NCI-H1092 treated with DMSO at 0.1 percent for 48 hours (cell line): ENCODE measurements at places on chromosomes 1 and 21.
A peak's percentile ranks its signal among the peaks of the same experiment; 100 is the strongest.

GRCh38 chr1:43302201-43302600 lies 1.4 kb downstream of the TIE1 start:
- DNase-seq, result no peak

DNA sequence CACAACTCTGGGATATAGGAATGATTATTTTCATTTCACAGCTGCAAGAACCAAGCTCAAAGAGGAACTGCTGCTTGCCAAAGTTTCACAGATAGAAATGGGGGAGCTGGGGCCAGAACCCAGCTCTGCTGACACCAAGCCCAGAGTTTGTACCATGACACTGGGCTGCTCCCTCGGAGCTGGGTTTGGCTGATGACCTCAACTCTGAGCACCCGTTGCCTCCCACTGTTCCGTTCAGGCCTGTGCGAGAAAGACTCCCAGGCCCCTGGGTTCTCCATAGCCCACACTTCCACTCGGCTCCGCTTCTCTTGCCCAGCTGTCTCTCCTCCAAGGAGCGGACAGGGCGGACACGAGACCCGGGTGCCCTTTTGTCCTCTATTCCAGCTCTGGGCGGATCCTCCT lies 55.2 kb downstream of the NGF start:
- no peak for DNase-seq

DNA sequence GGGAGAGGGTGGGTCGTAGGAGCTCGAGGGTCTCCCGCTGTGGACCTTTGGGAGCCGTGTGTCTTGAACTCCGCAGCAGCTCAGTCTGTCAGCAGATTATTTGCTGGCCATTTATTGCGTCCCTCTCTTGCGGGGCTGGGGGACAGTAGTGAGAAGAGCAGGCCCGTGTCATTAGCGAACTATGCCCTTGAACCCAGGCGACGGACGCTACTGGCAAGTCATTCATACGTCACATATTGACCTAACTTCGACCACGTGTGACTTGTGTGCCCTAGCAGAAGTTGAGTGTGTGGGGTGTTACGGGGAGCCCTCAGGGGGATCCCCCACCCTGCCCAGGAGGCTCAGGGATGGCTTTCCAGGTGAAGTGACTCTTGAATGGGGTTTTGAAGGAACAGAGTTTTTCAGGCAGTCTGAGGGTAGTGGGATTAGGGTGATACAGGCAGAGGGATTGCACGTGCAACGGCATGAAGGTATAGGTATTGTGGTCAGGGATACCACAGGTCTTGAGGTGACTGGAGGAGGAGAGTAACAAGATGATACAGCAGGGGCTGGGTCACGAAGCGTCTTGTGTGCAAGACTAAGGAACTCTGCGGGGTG lies 13.0 kb downstream of the RCC1 start:
- peak; percentile 51 for DNase-seq

DNA sequence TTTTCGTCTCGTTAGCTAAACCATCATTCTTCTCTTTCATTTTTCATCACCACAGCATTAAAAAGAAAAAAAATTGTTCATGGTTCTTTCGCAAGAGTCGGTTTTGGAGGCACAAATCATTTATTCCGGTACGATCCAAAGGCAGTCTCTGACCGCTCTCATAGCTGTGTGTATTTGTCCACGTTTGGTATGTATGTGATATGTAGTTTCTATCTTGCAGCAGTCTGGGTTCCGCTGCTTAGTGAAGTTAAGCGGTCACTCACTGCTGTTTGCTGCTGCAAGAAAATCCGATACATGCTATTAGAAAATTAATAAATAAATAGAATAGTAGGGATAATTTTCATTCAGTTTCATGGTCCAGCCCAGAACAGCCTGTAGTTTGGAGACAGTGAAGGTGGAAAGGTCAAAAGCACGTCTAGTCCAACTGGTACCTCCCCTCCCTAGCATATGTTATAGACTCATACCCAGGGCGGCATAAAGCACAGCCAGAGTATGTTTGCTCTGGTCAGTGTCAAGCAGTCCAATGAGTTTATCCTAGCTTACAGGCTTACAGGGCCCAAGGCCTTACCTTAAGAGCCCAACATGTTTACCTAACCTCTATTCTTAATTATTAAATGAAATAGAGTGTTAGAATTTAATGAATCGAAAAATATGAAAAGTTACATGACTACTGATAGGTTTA lies 2.5 kb downstream of the FMN2 start:
- peak; percentile 20 for DNase-seq

DNA sequence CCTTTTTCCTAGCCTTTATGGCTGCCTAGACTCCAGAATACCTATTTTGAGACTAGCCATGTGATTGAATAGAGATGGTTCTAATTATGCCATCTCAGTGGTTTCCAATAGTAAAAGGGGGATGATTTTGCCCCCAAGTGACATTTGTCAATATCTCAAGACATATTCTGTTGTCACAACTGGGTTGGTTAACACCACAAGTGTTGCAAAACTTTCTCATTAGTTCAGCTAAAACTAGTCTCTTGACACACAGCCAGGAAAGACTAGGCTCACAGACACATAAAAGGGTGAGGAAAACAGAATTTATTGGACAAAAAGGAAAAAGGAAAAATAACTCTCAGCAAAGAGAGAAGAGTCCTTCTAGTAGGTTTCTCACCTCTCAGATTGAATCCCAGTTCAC lies 39.9 kb upstream of the GBP5 start:
- no peak for DNase-seq

DNA sequence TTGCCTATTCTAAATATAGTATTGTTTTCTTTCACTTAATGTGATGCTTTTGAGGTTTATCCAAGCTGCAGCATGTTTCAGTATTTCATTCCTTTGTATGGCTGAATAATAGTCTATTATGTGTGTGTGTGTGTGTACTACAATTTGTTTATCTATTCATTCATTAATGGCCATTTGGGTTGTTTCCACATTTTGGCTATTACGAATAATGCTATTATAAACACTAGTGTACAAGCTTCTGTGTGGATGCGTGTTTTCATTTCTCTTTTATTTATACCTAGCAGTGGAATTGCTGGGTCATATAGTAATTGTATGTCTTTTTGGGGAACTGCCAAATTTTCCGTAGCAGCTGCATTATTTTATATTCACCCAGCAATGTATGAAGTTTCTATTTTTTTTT lies 15.0 kb upstream of the THEM5 start:
- DNase-seq, result no peak

GRCh38 chr1:119878171-119878570 lies 18.1 kb downstream of the ADAM30 start:
- DNase-seq, result peak; percentile 69

GRCh38 chr1:246733704-246734103 lies 9.5 kb downstream of the SCCPDH start:
- no peak for DNase-seq

GRCh38 chr1:35268282-35269200 lies at the start of gene ZMYM4:
ZMYM4 (plus strand) TSS chr1:35268709; CDS start chr1:35269047, 338 bp downstream.
- peak; percentile 97 for DNase-seq

- DNase-seq, result no peak
Observed at GRCh38 chr1:212621949-212622305, 13.4 kb downstream of the ATF3 start.

DNA sequence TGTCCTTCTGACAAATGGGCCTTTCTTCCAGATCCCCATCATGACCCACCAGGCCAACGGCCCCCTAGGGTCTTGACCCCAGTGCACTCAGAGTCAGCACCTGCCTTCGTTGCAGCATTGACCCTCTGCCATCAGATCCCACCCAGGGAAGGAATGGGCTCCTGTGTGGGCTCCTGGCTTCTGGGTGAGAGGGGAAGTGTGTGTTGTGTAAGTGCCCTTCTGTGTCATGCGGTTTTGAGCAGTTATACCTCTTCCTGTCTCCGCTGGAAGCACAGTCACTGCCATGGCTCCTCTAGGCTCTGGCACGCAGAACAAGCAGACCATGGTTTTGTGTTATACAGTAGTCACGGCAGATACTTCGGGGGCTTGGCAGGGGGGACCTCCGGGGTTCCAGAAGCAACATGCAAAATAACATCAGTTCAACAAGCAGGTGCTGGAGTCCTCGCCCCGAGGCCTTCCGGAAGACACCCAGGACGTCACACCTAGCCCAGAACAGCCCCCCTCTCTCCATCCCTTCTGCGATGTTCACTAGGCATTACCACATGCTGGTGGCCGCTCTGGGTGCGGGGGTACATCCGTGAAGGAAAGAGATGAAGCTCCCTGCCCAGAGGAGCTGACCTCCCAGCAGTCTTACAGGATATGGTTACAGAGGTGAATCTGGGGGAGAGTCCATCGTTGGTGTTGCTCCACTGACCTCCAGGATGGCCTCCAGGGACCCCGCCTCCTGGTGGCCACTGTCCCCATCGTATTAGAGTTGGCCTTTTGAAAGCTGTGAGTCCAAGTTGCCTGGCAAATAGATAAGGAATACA lies 17.4 kb upstream of the KCNAB2 start:
- DNase-seq, result no peak

GRCh38 chr1:215568299-215568692 lies 1.2 kb downstream of the KCTD3 start:
- peak; percentile 70 for DNase-seq

DNA sequence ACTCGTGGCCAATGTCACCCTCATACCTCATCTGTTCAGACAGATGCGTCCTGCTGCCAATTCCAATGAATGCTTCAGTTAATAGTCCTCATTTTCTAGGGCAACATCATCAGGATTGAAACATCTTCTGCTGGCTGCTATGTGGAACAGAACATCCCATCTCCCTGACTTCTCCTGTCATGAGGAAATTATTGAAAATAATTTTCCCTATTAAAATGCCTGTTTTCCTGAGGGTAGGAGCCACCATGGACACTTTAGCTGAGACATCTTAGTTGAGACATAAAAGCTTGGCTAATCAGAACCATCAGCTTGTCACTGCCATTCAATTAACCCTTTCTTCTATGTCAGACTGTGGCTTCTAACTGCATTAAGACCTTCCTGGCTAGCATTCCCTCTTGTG lies 396.1 kb downstream of the HHAT start:
- DNase-seq, result no peak

- no peak for DNase-seq
Observed at GRCh38 chr1:67214420-67215174, 48.3 kb downstream of the IL23R start.

DNA sequence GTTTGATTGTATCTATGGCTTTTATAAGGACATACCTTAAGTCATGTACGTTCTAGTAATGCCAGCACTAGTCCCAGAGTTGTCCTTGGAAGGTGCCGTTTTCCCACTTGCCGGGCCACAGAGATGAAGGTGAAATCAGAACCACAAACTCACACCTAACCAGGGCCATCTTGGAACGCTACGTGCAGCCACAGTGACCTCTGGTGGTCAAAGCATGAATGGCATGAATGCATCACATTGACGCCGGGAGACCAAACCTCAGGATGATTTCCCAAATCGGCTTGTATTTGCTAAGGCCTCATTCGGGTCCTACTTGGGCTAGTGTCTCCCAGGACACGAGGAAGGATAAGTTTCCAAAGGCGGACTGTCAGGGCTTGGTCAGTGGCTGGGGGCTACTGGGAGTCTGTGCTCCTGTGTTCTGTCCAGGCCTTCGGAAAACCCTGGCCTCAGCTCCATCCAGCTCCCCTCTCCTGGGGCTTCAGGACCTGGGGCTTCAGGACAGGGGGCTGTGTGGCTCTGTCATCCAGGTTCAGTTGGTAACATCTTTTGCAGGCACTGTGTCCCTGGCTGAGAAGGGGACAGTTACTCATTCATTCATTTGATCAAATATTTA lies 260.5 kb downstream of the PRDM2 start:
- DNase-seq, result peak; percentile 66

DNA sequence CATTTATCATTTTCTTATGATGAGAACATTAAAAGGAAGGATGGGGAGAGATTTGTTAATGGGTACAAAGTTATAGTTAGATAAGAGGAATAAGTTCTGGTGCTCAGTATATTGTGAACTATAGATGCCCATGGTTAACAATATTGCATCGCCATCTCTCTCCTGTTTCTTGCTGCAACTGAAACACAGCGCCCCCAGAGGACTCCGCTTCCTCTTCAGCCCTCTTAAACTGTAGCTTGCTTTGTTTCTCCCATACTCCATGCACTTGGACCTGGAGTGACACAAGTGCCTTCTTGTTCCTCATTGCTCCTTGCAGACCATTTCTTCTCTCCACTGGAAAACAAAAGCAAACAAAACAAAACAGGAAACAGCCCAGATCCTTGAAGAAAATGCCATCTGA lies 70.1 kb upstream of the NTPCR start:
- DNase-seq, result no peak

DNA sequence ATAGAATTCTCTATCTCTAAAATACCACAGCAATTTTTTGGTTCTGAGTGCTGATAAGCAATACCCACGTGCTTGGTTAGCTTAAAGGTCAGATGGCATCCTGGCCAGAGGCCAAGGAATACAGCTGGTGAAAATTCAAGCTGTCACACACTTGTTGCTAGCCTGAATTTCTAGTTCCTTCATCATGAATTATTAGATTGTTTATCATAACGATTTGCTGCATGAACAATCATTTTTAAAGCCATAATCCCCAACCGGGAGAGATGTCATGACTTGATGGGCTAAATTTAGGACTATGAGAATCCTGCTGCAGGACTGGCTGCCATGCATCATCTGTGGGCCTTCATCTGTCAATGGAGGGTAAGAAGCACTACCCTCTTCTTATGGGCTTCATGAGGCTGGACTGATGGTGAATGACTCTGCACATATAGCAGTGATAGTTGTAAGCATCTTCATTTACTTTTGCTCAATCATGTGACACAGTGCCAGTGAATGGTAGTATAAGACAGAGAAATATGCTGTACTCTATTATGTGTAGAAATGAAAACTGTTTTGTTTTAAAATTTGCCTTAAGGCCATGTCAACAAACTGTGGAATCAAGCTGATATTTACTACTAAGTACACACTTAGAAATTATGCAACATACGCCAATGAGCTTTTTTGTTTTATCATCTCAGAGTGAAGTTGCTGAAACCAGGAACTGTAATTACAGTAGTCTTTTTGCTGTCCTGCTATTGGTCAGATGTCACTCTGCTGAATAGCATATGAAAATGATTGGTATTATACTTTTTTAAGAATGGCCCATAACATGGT lies 80.5 kb upstream of the RALGPS2 start:
- no peak for DNase-seq
